ENCODE measurements at places on chromosomes 2 and 18. TPM values are rescaled to one million over a fixed set of nuclear protein-coding genes. Genes with fewer than 3 reads are reported as not detected.

Gene CRYGD
- polyA plus RNA-seq = not detected

Gene HOXD12
- polyA plus RNA-seq = not detected

Gene HTR2B
- not detected for polyA plus RNA-seq

Gene NLRC4
- polyA plus RNA-seq = not detected

Gene UGT1A7
- polyA plus RNA-seq = 0.87 TPM

Gene CHST10
- 1.0 TPM for polyA plus RNA-seq

Gene ZBTB7C
- 0.58 TPM for polyA plus RNA-seq

Gene SOCS6
- polyA plus RNA-seq = 20.4 TPM

Gene RAPGEF4
- 1.2 TPM for polyA plus RNA-seq

Gene EHD3
- 5.1 TPM for polyA plus RNA-seq

Gene MYO1B
- 277 TPM for polyA plus RNA-seq

Gene FIGN
- polyA plus RNA-seq = 2.9 TPM

DNA sequence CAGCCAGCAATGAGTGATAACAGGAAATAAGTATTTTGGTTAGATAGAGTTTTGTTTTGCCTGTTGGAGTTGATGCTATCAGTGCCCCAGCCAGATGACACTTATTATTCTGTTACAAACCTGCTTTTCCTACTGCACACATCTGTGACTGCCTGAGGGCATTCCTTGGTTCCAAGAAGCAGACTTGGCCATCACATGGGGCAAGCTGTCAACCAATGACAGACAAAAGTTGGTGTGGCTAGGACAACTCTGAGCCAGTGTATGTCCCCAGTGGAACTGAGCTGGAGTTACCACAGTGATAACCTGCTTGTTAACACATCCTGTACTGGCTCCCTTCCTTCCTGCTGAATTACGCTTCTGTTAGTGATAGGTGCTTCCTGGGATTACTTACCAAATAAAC, 54.5 kb downstream of the FAM171B start:
- DNase-seq = no peak

- no peak for DNase-seq
Measured at GRCh38 chr2:241505781-241506201, 2.6 kb downstream of the STK25 start.

GRCh38 chr2:107556038-107556627, 270.6 kb upstream of the RGPD4 start:
- DNase-seq = no peak

DNA sequence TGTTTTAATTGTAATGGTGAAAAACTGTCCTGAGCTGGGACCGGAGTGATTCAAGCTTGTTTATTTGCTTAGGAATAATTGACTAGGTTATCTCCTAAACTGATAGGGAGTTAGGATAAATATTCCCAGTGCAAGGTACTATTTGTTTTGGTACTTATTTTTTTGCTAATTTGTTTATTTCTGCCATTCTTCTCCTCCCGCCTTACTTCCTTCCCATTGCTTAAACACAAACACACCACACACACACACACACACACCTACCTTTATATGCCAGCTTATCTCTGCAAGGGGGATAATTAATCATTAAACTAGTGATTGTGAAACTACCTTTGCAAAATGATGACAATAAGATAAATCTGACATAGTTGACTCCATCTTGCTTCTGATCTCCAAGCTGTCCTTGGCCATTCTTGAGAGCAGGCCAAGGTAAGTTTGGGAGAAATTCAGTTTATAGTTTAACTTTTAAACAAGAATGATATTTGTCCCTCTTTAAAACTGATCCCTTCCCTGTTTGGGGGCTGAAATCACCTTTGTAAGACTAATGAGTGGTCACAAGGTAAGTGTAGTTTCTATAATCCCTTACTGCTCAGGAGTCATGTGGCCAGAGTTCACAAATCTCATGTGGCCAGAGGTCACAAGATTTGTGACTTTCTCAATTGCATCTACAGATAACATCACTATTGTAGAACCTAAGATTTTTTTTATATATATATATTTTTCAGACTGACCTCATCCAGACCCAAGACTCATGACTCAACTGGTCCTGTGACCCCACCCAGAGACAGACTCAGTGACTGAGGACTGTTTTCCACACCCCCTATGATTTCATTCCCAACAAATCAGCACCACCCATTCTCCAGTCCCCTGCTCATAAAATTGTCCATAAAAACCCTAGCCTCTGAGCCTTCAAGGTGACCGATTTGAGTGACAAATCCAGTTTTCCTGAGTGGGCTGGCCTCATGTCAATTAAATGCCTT, 83.1 kb upstream of the LRRTM4 start:
- no peak for DNase-seq

- DNase-seq = no peak
Measured at GRCh38 chr2:22217881-22218280, 1094.1 kb downstream of the TDRD15 start.

GRCh38 chr2:24115057-24115456, 8.1 kb downstream of the PFN4 start:
- DNase-seq = no peak

GRCh38 chr2:101361522-101361921, 25.8 kb downstream of the CREG2 start:
- no peak for DNase-seq

GRCh38 chr2:120469426-120469825, 123.5 kb downstream of the INHBB start:
- no peak for DNase-seq

DNA sequence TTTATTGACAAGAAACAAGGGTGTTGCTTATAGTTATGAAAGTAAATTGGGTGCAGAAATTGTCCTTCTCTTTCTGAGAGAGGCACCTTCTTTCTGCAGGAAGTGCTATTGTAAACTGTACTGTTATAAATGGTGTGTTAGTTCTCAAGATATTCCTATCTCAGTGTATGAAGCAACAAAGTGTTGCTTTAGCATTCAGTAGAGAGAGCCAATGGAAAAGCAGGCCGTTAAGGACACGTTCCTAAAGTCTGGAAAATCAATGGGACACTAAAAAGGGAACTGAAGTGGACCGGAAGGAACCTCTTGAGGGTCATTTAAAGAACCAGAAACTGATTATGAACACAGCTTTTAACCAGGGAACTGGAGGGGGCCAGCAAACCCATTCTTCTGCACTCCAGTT, 510.0 kb upstream of the ZEB2 start:
- DNase-seq = no peak

- no peak for DNase-seq
Measured at GRCh38 chr18:3489462-3489861, 39.5 kb downstream of the TGIF1 start.

- DNase-seq = no peak
Measured at GRCh38 chr2:75053484-75054112, 95.2 kb downstream of the POLE4 start.

DNA sequence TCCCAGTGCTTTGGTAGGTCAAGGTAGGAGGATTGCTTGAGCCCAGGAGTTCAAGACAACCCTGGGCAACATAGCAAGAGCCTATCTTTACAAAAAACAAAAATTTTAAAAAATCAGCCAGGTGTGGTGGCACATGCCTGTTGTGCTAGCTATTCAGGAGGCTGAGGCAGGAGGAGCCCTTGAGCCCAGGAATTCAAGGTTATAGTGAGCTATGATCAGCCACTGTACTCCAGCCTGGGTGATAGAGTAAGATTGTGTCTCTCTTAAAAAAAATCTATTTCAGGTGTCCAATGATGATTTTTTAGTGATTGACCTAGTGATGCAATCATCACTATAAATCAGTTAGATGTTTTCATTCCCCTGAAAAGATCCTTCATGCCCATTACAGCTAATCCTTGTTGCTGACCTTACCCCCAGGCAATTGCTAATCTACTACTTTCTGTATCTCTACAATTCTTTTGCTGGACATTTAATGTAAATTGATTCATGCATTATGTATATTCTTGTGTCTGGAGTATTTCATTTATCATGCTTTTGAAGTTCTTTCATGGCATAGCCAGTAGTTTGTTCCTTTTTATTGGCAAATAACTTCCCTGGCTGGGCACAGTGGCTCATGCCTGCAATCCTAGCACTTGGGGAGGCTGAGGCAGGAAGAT, 10.3 kb downstream of the MOCOS start:
- no peak for DNase-seq

DNA sequence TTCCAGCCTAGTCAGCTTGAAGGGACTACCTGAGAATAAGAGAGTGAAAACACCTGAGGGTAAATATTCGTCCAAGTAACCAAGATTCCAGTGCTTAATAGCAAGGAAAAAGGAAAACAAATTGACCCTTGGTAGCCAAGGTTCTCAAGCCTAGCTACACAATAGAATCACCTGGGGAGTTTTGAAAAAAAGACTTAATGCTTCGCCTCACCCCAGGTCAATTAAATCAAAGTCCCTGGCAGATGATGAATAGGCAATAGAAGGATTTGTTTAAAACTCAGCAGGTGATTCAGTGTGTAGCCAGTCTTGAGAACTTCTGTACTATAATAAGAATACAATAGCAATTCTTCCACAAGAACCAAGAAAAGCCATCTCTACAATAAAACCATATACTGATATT, 500.2 kb downstream of the XIRP2 start:
- DNase-seq = no peak

DNA sequence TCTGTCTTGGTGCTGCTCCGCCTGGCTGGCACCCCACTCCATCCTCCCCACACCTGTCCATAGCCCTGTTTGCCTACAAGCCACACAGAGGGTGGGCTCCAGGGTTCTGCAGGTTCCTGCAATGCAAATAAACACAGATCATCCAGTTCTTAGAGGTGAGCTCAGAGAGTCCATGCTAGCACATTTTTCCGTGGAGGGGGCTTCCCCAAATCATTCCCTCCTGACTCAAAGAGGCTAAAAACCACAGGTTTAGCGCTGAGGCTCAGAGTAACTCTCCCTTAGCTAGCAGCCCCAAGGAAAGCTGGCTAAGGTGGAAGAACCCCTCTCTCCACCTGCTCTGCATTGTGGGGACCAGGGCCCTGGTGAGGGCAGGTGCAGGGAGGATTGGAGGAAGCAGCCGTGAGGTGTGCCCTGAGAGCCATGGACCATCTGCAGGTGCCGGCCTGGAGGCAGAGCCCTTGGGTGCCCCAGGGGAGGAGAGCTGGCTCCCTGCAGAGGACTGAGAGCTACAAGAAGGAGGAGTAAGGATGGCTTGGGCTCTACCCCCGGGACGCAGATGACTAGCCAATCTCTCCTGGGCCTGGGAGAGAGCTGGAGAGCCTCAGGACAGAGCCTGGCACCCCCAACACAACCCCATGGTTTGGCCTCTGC, 23.8 kb upstream of the TEX44 start:
- DNase-seq = no peak

DNA sequence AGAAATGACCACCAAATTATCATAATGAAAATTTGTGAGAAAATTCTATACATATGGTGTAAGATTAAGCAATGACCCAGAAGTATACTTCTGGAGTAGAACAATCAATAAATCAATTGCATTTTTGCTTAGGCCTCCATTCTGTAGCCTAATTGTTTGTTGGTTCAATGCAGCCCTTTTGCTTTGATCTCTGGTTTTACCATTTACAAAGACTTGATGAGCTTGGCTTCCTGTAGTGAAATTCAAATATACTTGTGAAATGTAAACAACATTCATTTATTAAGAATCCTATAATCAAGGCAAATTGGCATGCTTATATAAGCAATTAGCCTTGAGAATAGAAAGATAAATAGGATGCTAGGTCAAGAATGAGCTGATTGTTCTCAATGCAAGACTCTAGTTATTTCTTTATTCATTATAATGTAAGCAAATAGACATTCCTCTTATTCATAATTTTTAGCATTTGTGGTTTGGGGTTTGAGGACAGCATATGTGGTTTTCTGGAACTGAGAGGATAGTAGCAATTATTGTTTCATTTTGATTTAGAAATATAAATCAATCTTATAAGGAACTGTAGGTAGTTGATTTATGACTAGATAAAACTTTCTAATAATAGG, 9.7 kb downstream of the FMNL2 start:
- DNase-seq = no peak

- no peak for DNase-seq
Measured at GRCh38 chr2:190315273-190315672, 4.4 kb downstream of the HIBCH start.

- no peak for DNase-seq
Measured at GRCh38 chr2:11073251-11073650, 82.0 kb upstream of the SLC66A3 start.

GRCh38 chr2:195535911-195536522, 121.0 kb upstream of the SLC39A10 start:
- no peak for DNase-seq

DNA sequence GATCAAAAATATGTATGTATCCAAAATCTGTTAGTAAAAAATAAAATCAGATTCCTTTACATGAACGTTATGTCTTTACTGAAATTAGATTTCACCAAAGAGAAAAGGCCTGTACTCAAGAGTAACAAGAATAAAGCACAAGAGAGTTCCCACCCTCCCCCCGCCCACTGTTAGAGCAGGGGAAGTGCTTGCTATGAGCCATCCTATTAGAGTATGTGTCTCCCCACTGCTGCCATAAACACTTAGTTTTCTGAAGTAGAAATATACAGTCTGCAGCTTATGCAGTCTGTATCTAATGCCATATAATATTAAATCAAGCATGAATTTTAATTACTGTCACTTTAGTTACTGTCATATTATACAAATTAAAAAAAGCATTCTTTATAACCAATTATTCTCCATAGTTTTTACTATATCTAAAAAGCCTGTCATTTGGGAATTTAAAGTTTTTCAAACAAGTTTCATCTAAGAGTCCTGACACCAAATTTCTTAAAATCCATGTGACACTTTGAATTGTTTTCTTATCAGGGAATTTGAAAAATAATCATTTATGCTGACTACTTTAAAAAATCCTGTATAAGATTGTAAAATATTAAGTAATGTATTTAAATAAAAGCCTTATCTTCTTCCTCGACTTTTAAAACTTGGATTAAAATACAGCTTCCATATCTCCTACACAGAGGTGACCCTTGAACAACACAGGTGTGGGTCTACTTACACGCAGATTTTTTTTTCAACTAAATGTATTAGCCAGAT, 51.8 kb upstream of the GPR75 start:
- DNase-seq = no peak

DNA sequence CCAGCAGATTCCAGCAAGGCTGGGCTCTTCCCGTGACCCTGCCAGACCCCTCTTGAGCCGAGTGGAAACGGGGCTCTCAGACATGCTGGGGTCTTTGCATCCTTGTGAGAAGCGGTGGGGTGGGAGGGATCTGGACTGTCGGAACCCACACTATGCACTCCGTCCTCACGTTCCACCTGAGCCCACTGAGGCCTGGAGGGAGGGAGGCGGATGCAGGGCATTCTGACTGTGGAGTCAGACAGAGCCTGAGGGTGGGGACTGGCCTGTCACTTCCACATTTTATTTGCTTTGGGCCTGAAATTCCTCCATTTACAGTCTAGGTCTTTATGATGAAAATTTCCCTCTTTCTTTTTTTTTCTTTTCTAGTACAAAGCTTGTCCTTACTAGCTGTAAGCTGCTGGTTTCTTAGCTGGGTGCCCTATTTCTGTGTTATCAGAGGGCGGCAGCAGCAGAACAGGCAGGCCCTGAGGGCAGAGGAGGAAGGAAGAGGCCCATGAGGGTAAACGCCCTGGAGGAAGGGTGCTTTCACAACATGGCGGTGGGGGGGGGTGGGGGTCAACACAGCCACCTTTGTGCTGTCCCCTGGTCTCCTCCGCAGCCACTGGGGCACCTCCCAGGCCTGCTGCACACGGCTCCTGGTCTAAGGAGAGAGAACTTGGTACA, 373.5 kb upstream of the MYT1L start:
- DNase-seq = no peak

- no peak for DNase-seq
Measured at GRCh38 chr18:34624551-34624950, 85.5 kb upstream of the DTNA start.

Data from keratinocyte (primary cell).